ENCODE measurements at places on chromosomes 16 and 17.

- DNase-seq, result no peak
Observed at GRCh38 chr17:74118504-74118903, 85.0 kb upstream of the RPL38 start.

DNA sequence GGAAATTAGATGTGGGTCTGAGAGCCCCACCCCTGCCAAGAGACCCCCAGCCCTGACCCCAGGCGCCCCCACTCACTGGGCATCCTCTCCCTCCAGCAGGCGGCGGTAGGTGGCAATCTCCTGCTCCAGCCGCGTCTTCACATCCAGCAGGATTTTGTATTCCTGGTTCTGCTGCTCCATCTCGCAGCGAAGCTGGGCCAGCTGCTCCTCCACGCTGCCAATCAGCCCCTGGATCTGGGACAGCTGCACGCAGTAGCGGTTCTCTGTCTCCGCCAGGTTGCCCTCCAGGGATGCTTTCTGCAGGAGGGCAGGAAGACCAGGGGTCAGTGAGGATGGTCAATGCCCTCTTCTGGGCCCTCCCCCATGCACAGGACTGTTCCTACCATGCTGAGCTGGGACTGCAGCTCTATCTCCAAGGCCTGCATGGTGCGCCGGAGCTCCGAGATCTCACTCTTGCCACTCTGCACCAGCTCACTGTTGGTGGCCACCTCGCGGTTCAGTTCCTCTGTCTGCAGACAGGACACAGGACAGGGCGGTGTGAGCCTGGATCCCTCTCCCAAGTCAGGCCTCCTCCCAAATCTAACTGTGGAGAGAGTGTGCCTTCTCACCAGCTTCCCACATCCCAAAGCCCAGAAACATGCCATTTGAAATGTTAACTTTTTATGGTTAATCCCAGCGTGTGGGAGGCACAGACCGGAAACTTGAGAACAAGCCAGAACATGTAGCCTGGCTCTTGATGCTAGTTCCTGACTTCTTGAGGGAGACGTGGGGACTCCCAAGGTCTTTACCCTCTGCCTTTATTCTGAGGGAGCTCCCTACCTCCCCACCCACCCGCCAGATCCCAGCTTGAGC is 3.6 kb downstream of the KRT17 start:
- DNase-seq, result no peak

DNA sequence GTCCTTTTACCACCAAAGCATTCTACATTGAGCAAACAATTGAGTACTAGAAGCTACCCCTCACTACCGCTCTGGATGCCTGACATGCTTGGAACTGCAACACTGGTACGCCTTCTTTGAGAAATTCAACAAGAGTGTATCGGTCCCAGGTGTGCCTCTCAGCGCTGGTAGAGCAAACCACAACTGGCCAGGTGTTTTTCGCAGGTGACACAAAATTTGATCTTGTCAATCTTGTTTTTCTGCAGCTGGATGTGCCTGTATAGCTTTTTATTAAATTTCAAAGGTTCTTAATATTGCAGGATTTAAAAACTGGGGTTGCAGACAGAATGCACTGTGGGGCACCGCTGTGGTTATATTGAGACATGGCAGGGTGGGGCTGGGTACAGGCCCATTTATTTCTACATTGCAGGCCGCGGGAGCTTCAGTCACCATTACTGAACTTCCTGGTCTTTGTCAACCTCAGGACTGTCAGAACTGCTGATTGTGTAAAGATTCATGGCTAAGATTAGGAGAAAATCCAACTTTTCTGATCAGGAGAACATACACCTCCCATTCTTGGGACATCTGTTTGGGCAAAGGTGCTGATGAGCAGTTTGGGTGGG is 4.5 kb upstream of the SNX20 start:
- DNase-seq, result no peak

DNA sequence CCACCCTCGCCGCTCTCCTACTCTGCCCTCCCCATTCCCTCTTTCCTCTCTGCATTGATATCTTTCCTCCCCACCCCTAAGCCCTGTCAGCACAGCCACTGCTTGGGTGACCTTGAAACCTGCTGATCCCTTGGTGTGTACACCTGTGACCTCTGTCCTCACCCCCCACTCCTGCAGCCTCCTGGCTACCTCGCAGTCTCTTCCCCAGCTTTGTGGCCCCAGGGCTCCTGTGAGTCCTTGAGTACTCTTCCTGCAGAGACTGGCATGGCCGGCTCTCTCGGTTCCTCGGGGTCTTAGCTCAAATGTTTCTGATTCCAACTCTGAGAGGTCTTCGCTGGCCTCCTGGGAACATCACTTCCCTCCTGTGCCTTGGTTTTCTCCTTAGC is 31.7 kb downstream of the ADCY7 start:
- DNase-seq, result no peak

DNA sequence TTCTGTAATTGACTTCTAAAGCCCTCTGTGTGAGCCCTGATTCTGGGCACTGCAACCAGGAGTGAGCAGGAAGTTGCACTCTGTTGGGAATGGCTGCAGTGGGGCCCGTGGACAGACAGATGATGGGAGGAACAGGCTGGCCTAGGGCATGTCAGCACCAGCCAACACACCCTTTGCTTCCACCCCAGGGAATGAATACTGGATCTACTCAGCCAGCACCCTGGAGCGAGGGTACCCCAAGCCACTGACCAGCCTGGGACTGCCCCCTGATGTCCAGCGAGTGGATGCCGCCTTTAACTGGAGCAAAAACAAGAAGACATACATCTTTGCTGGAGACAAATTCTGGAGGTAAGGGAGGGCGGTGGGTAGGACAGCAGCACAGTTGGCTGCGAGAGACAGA is 10.8 kb upstream of the LPCAT2 start:
- no peak for DNase-seq

GRCh38 chr16:49744244-49745220 is 111.4 kb downstream of the ZNF423 start:
- no peak for DNase-seq

DNA sequence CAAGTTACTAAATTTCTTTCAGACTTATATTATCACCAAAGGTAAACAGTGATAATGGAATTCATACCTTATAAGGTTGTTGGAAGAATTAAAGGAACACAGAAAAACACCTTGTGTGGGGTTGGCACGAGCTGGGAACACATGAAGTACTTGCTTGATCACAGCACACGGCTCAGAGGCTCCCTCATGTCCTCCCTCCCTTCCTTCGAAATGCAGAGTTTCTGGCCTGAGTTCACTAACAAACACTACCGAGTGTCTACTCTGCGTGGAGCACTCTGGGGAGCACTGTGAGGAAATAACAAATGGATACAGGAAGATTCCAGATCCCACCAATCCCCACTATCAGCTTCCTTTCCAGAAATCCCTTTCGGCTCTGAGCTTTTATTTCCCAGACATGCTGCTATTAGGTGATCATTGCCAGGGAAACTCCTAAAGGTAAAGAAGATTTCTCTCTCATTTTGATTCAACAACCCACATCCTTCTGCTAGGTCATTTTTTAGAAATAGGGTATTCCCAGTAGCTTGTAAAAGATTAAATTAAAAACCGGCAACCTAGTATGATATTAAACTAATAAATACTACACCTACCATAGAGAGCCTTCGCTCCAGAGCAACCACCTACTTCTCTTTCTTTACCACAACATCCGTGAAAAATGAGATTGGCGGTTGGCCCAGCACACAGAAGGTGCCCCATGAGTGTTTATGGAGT is 6.1 kb upstream of the HNF1B start:
- no peak for DNase-seq

- no peak for DNase-seq
Observed at GRCh38 chr16:16033208-16033717, 83.8 kb downstream of the ABCC1 start.

DNA sequence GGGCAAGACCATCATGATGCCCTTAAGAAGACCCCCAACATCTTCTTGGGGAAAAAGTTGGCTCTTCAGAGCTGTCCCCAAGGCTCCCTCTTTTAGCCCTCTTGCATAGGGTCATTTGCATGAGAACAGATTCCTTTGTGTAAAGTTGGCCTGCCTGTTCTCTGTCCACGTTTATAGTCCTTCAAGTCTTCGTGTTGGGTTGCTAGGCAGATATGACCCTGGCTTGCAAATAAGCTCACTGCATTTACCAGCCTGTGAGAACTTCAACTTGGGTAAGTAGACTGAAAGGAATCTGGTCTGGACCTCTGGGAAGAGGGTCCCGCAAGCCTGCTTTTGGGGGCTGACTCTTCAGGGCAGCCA is 2.9 kb downstream of the ARSG start:
- DNase-seq, result no peak

DNA sequence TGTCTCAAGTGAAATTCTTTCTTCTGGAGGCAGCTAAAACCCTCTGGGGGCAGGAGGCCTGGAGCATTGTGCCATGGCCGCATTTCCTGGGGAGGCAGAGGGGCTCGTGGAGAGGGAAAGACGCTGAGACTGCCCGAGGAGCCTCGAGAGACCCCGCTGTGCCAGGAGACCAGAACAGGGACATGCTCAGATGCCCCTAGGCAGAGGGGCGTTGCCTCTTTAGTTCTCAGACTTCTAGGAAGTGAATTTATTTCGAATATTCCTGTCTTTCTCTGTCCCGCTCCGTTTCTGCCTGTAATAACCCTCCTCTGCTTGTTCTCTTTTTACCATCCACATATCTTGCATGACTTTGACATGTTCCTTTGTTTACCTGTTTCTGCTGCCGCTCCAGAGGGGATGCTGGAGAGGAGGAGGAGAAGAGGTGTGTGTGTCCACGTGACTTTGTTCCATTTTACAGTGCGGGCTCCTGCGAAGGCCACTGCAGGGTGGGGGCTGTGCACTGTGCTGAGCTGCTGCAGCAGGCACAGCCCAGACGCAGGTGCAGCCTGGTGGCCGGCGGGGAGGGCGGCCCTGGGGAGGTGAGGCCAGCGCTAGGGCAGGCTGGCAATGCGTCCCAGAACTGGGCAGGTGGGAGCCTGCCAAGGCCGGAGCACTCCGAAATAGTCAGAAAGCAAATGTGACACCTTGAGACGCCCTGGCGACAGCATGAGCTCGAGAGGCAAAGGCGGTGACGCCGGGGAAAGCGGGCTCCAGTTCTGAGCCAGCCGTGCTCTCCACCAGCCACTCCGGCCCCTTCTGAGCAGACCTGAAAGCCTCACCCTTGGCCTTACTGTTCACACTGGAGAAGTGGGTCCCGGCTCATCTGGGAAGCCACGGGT is 29.9 kb downstream of the CIBAR2 start:
- no peak for DNase-seq

DNA sequence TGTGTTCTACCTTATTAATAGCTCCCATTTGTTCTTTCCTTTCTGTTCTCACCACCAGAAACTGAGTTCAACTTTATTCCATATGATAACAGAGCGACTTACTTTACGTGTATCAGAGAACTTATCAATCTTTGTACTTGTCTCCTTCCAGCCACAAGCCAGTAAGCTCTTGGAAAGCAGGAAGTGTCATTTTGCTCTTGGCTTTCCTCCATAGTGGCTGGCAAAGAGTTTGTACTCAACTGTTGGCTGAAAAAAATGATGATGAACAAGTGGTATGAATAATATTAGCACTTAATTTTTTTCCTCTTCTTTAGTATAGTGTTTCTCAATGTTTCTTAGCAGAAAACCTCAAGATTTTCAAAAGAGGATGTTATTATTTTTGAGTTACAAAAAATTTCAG is 182.4 kb upstream of the TOM1L1 start:
- DNase-seq, result no peak

GRCh38 chr16:56262148-56262547 is 70.9 kb downstream of the GNAO1 start:
- DNase-seq, result peak; percentile 2

GRCh38 chr16:14011846-14012245 is 59.3 kb upstream of the MRTFB start:
- no peak for DNase-seq

GRCh38 chr16:71895679-71896365 is 491 bp downstream of the IST1 start:
- DNase-seq, result peak; percentile 12

All from stimulated activated CD4-positive, alpha-beta T cell treated with anti-CD3 and anti-CD28 coated beads, Interleukin-1b, Interleukin-23, amount 100 ng/mL, for 1 hour (primary cell).